ENCODE measurements at places on chromosomes 12 and 14. TPM values are rescaled to one million over a fixed set of nuclear protein-coding genes. Genes with fewer than 3 reads are reported as not detected.
A peak's percentile ranks its signal among the peaks of the same experiment; 100 is the strongest.

Gene LBHD2
- not detected for polyA plus RNA-seq

- H3K36me3 ChIP-seq = no peaks in the 10 kb centered on the region
- DNase-seq = no peak
- no peaks in the 10 kb centered on the region for H3K27me3 ChIP-seq
- H3K27ac ChIP-seq = no peak overlapping the region
These were observed 168.9 kb downstream of the ADGRD1 start for GRCh38 chr12:131122631-131123030.

GRCh38 chr12:6967651-6968100 lies 2.8 kb downstream of the PHB2 start:
- H3K36me3 ChIP-seq = peaks cover 18% of the 10 kb centered on the region
- DNase-seq = no peak
- H3K27me3 ChIP-seq = no peaks in the 10 kb centered on the region
- H3K27ac ChIP-seq = peak overlapping the region; percentile 19
- no peak overlapping the region for H3K4me3 ChIP-seq
- H3K4me1 ChIP-seq = peaks cover 48% of the 10 kb centered on the region

Gene PAX9
- polyA plus RNA-seq = 0.05 TPM
